Stimulated activated CD4-positive, alpha-beta T cell treated with anti-CD3 and anti-CD28 coated beads, Interleukin-12 subunit alpha, Interleukin-12 subunit beta, amount 100 ng/mL, for 24 hours (primary cell): ENCODE measurements at places on chromosomes 7 and 10.

- DNase-seq: no peak
Measured at GRCh38 chr10:75034714-75035258, 76.7 kb upstream of the SAMD8 start.

- no peak for DNase-seq
Measured at GRCh38 chr10:60114765-60115586, 208.6 kb upstream of the CCDC6 start.

GRCh38 chr7:135964791-135965190 is 12.4 kb downstream of the MTPN start:
- DNase-seq: no peak

GRCh38 chr10:131315344-131315743 is 3.8 kb upstream of the TCERG1L start:
- no peak for DNase-seq

DNA sequence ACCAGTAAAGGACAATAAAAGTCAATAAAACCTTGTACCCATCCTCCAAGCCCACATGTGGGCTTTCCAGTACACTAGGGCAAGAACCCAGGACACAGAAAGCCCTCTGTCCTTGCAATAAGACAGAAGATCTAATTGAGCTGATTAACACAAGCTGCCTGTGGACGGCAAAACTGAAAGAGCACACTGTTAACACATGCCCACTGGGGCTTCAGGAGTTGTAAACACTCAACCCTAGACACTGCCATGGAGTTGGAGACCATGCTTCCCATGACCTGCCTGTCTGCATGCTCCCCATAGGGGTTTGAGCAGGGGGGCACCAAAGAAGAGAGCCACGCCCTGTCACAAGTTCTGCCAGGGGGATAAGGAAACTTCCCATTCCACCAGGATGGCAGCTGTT is 22.6 kb upstream of the WIPF3 start:
- DNase-seq: no peak
